Endothelial cell (in vitro differentiated cells): ENCODE measurements at places on chromosomes 12 and 14. TPM values are rescaled to one million over a fixed set of nuclear protein-coding genes. Genes with fewer than 3 reads are reported as not detected.

The ART4 gene
- total RNA-seq, result 3.5 TPM

The TMEM121 gene
- total RNA-seq, result 1.6 TPM

GRCh38 chr14:68451696-68452373 is 341.0 kb downstream of the ZFP36L1 start:
- no peak overlapping the region for H3K4me3 ChIP-seq
- H3K4me1 ChIP-seq, result peaks cover 16% of the 10 kb centered on the region
- peaks cover 1% of the 10 kb centered on the region for H3K27me3 ChIP-seq
- H3K27ac ChIP-seq, result no peak overlapping the region

DNA sequence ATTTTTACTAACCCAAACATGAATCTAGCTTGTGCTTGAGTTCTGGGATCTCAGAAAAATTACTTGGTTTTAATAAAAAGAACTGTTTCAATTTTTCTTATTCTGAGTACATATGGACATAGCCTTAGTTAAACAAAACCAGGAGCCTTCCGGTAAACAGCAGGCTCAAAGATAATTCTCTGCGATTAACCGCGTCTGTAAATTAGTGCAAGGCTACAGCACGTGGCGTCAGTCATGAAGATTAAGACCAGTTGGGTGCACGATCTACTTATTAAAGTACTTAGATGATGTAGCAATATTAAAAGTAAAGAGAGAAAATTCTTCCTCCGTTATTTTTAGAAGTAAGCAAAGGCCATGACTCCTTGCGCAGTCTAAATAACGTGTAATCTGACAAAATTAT is 700 bp downstream of the KCNJ8 start:
- peaks cover 5% of the 10 kb centered on the region for H3K4me1 ChIP-seq
- H3K27me3 ChIP-seq, result no peaks in the 10 kb centered on the region
- no peak for DNase-seq
- no peaks in the 10 kb centered on the region for H3K36me3 ChIP-seq

DNA sequence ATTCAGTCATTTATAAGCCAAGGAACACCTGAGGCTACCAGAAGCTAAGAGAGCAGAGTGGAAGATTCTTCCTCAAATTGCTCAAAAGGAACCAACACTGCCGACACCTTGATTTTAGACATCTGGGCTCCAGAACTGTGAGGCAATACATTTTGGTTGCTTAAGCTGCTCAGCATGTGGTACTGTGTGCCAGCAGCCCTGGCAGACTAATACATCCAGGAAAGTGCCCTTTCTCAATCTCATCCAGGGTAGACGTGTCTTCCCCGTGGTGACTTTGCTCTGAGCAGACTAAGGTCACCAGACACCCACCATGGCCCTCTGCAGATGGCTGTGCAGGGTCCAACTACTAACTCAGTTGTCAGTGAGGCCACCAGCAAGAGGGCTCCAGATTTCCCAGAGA is 122.8 kb downstream of the VRK1 start:
- no peak for DNase-seq
- peaks cover 6% of the 10 kb centered on the region for H3K27me3 ChIP-seq
- H3K27ac ChIP-seq, result no peak overlapping the region
- H3K36me3 ChIP-seq, result peaks cover 8% of the 10 kb centered on the region
- no peaks in the 10 kb centered on the region for H3K4me1 ChIP-seq

- H3K36me3 ChIP-seq, result peaks cover 20% of the 10 kb centered on the region
- no peak for DNase-seq
- peaks cover 1% of the 10 kb centered on the region for H3K27me3 ChIP-seq
- H3K27ac ChIP-seq, result no peak overlapping the region
- H3K4me1 ChIP-seq, result no peaks in the 10 kb centered on the region
- H3K4me3 ChIP-seq, result no peak overlapping the region
Measured at GRCh38 chr12:130226126-130226525, 63.9 kb downstream of the FZD10 start.
